ENCODE measurements at places on chromosomes 4 and X.

GRCh38 chr4:84611531-84611930 is 28.6 kb downstream of the CDS1 start:
- no peak for DNase-seq

- DNase-seq: no peak
Observed at GRCh38 chrX:10367406-10367805, 210.6 kb downstream of the CLCN4 start.

DNA sequence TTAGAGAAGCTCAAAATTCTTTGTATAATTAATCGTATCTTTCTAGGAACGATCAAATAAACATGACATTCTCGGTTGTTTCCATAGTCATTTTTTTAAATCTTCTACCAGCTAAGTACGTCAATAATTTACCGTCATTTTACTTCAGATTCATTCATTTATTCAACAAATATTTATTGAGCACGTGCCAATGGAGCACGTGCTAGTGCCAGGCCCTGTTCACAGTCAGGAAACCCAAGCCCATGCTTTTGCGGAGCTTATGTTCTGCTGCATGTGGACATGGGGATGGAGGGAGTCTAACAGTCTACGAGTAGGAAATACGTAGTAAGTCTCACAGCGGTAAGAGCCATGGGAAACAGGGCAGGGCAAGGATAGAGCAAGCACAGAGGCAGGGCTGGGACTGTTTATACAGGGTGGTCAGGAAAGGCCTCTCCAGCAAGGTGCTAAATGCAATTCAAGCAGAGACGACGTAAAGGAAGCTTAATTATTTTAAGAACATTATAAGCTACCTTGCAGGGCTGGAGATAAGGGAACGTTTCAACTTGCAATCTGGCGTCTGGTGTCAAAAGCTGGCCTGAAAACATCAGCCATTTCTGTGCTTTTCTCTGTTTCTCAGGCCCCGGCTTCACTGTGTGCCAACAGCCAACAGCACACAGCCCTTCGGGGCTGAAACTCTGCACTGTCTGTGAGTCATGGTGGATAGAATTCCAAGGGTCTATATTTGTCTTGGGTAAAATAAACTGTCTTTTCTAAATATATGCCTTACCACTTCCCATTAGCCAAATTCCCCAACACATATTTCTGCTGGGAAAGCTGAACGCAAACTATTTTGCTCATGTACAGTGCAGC is 517.1 kb upstream of the ZFP42 start:
- peak; percentile 61 for DNase-seq

- peak; percentile 19 for DNase-seq
Observed at GRCh38 chr4:19329077-19329476, 922.6 kb upstream of the SLIT2 start.

DNA sequence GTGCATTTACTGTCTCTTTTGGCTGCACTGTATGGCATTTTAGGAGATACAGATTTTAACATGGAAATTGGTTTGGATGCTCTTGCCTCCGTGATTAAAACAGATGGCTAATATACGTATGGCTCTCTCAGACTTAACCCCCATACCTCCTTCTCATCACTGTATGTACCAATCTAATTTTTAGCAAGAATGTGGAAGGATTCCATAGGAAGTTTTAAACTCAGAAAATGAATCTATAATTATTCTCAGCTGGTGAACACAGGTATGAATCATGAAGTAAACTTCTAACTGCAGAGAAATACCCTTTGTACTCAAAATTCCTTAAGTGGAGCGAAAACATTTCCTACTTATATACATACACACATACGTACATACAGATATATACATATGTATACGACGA is 210.5 kb upstream of the NEIL3 start:
- no peak for DNase-seq

DNA sequence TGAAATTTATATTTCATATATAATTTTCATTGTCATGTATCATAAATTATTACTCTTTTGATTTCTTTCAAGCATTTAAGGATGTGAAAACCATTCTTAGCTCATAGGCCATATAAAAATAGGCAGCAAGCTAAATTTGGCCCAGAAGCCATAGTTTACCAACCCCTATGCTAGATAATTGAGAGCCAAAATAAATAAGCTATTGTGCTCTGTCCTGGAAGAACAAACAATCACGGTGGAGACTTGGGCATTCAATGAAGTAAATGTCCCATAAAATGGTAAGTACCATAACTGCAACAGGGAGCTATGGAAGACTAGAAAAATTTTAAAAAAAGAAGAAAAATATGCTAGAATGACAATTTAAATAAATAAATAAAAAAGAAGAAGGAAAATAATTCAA is 60.9 kb upstream of the PACRGL start:
- no peak for DNase-seq

DNA sequence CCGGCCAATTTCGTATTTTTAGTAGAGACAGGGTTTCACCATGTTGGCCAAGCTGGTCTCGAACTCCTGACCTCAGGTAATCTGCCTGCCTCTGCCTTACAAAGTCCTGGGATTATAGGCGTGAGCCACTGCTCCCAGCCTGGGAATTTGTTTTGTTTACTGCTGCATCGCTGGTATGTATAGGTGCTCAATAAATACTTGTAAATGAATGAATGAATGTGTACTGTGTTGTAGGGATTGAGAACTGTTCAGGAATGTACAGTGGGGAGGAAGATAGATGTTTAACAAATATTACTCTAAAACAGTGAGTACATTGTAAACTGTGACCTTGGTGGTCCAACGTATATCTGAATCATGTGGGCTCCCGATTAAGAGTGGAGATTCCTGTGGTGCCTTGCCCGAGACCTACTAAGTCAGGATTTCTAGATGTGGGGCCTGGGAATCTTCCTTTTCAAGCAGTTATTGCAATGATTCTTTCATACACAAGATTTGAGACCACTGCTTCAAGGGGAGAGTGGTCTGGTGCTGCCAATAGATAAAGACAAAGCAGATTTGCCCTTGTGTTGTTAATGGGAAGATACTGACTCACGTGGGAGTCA is 41.0 kb downstream of the WWC2 start:
- no peak for DNase-seq

DNA sequence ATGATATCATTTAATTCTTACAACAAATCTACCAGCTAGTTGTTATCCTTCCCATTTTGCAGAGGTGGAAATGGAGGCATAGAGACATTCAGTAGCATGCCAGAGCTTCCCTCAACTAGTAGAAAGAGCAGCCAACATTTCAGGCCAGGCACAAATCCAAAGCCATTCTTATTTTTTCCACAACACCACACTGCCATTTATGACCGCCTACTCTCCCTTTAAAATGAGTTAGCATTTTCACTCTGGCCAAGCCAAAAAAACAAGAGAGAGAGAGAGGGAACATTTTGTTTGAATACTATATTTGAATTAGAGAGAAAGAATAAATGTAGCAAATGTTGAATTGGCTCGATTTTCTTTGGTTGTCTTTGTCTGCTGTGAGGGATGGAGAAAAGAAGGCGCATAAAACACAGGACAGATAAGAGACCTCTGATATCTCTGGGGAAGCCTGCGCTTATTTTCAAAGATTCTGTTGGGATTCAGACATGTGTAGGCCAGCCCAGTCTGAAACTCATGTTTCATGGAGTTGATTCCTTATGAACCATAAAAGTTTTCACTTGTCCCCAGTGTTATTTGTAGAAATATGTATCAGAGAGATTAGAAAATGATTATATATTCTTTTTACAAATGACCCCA is 265.7 kb downstream of the RAB28 start:
- no peak for DNase-seq

DNA sequence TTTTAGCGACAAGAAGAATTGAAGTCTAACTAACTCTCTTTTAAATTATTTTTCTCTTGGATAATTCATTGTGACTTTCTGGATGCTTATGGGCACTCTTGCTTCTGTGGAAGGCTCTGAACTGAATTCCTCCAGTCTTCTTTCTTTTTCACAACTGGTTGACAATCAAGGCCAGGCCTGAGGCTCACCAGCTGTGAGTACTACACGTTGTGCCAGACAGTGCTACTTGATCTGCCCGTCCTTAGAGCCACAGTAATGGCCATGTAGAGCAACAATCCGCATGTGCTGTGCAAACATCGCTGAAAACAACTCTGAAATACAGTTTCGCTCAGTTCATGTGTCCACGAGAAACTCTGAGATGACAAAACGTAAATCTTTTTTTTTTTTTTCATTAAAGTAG is 1336.3 kb upstream of the AGA start:
- DNase-seq: no peak

All from epithelial cell of esophagus (primary cell).